Renal cortex interstitium (tissue), 15 donors: ENCODE measurements at places on chromosomes 1 and 21. TPM values are rescaled to one million over a fixed set of nuclear protein-coding genes. Genes with fewer than 3 reads are reported as not detected.
A peak's percentile ranks its signal among the peaks of the same experiment; 100 is the strongest.

FALEC gene
- 0.37 TPM for polyA plus RNA-seq

CR1 gene
- polyA plus RNA-seq = 18.0 TPM

FAM167B gene
- 10.4 TPM for polyA plus RNA-seq

CA6 gene
- polyA plus RNA-seq = 0.17 TPM

VPS72 gene
- polyA plus RNA-seq = 68.9 TPM

SYCP1 gene
- 0.50 TPM for polyA plus RNA-seq

ZBTB8A gene
- 17.1 TPM for polyA plus RNA-seq

LYST gene
- polyA plus RNA-seq = 13.3 TPM

ASPM gene
- polyA plus RNA-seq = 29.7 TPM

FUBP1 gene
- polyA plus RNA-seq = 336 TPM

OR14C36 gene
- not detected for polyA plus RNA-seq

ADORA1 gene
- 6.3 TPM for polyA plus RNA-seq

BGLAP gene
- 2.1 TPM for polyA plus RNA-seq

FBLIM1 gene
- polyA plus RNA-seq = 43.8 TPM

KRTAP13-2 gene
- not detected for polyA plus RNA-seq

AMY1B gene
- not detected for polyA plus RNA-seq

NBPF15 gene
- 95.9 TPM for polyA plus RNA-seq

BNIPL gene
- 3.6 TPM for polyA plus RNA-seq

GRCh38 chr1:165644064-165644735, 13.2 kb downstream of the MGST3 start:
- DNase-seq = no peak

DNA sequence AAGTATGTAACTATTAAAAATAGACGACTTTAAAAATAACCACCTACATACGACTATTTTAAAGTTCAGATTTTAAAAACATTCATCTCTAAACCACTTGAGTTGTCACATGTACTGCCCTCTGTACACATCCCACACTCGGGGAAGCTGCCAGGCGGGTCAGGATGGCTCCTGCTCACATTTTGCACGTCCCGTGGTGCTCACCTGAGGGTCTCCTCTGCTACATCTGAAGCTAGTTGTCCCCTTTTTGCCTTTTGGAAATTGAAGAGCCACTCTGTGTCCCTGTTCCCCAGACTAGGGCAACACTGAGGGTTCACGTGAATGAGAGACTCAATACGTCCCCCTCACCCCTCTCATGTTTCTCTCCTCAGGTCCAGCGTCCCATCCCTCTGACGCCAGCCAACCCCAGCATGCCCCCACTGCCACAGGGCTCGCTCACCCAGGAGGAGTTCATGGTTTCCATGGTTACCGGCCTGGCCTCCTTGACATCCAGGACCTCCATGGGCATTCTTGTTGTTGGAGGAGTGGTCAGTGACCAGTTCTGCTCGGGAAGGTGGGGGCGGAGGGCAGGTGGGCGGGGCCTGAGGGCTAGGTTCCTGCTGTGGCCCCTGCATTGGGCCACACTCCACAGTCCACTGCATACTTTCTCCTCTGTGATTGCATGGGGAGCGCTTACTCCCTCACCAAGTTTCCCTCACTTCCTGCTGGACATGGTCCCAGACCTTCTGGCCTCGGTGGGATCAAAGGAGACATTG, 13.0 kb upstream of the MIIP start:
- no peak for DNase-seq

DNA sequence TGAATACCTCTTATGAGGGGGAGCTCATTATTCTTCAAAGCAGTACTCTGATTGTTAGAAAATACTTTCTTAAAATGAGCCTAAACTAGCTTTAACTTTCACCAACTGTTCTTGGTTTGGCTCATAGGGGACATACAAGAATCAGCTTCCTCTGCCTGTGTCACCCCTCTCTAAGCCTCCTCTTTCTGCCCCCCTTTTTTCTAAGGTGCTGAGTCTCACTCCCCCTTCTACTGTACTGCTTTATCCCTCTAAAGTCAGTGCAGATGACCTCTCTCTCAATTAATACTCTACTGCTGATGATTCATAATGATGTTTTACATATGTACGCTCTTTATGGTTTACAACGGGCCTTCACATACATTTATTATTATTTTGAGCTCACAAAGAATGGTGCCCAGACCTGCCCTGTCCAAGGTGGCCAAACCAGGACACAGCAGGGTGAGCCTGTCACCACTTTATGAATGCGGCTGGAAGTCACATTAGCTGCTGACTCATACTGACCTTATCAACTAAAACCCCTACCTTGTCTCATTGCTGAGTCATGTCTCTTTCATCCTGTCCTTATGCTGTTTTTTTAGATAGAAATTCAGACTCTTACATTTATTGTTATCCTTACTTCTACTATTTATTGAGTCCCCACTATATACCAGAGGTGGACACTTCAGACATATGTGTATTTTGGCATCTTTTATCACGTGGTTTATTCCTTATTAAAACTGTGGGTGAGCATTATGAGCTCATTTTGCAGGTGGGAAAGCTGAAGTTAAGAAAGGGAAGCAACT, 126.9 kb downstream of the RNF220 start:
- DNase-seq = no peak

GRCh38 chr1:201625226-201625761, 86.4 kb downstream of the NAV1 start:
- no peak for DNase-seq

DNA sequence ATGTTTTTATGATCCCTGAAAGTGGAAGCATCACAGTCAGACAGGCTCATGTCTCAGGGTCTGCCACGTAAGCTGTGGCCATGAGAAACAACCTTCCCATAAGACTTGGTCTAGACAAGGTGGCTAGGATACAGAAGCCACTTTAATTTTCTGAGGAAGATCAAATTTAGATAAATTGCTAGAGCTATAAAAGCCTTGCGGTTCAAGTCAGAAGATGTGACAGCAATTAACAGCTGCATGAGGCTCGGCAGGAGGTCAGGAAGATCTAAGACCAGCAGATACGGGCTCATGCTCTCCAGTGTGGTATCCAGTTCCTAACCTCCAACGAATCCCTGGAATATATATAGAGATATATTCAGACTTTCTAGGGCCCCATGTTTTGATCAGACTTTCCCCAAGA, 577.1 kb downstream of the PLPP3 start:
- no peak for DNase-seq

- DNase-seq = no peak
These were observed 301.9 kb downstream of the NPHP4 start for GRCh38 chr1:5690291-5690690.

- no peak for DNase-seq
These were observed 4.2 kb downstream of the SPOCD1 start for GRCh38 chr1:31811605-31812004.

GRCh38 chr1:185808631-185809030, 74.4 kb downstream of the HMCN1 start:
- no peak for DNase-seq

GRCh38 chr1:207988326-207989165, 77.6 kb upstream of the CD34 start:
- DNase-seq = no peak

DNA sequence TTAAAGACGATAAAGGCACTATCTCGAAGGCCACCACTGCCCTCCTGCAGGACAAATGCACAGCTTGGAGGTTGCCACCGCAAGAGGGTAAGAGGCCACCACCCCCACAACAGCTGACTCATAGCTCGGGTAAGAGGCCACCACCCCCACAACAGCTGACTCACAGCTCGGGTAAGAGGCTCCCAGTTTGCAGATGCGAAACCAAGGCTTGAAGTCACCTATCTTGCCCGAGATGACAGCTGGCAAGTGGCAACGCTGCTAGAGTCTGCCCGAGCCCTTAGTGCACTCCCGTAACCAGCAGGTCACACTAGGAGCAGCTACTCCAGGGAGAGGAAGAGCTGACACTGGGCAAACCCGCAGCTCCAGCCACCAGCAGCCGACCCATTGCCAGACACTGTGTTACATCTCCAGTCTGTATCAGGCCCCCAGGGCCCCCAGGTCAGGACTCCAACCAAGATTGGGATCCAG, 17.1 kb upstream of the SPSB1 start:
- no peak for DNase-seq

- DNase-seq = no peak
These were observed 61.3 kb downstream of the ASTN1 start for GRCh38 chr1:177103005-177103852.

DNA sequence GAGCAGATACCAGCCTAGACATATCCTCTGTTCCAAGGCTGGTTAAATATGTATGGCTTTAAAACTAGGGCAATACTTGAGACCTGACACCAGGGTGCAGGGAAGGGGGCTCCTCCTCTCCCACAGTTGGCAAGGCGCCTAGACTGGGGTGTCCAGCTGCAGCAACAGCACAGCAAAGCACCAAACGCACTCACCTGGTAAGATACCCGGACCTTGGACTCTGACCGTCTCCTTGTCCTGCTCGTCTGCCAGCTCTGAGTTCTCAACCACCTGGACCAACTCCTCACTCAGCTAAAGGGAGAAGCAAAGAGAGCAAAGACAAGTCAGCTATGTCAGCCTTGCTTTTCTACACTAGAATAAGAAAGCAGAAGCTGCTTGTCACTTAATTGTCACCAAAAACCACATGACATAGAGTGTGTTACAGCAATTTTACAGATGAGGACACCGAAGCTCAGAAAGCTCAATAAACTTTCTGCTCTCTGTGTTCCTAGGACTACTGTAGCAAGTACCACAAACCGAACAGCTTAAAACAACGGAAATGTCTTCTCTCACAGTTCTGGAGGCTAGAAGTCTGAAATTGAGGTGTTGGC, 4.4 kb downstream of the PACC1 start:
- DNase-seq = no peak

DNA sequence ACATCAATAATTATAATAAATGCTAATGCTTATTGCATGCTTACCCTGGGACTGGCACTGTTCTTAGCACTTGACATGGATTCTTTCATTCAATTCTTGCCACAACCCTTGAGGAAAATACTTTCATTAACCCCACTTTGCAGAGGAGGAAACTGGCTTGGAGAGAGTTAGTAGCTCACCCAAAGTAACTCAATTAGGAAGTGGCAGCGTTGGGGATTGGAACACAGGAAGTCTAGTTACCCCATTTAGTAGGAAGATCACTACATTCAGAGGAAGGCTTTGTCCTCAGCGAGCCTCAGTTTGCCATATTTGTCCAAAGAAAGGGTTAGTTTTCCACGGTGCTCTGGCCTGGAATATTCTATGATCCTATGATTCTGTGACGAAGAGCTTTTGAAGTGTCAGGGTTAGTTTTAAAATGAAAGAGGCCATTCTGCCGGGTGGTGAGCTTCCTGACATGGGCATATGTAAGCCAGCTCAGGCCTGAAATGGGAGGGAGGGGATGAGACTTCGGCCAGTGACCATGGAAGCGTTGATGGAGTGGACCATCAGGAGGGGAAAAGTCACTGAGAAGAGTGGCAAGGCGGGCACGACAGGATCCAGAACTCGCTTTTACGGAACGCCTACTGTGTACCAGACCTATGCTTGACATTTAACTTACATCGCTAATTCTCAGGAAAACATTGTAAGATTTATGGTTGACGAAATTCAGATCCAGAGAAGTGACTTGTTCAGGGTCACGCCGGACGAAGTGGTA, 28.2 kb upstream of the EPB41 start:
- DNase-seq = no peak

DNA sequence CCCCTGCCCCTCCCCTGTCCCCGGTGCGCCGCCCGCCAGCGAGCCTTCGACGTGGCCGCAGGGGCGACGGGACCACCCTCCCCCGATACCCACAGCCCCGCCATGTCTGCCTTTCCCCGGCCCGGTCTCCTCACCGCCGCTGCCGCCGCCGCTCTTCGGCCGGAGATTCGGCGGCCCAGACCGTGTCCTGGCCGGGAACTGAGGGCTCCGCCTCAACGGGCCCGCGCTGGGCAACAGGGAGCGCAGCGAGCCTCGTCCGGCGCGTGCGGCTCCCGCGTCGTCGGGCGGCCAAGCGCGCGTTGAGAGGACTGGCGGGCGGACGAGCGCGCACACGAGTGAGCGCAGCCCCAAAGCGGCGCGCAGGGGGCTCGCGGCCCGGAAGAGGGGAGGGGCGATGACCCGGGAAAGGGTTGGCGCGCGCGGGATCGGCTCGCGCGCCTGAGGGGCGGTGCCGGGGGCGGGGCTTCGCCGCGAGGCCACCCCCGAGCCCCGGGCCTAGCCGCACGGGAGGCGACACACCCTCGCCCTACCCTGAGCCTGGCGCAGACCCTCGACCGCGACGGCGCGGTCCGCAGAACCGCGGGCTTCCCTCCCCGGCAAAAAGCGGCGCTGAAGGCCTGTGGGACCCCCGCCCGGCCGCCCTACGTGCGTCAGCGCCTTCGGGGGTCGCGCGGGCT, at the start of gene BTG3:
Gene BTG3 (minus strand): TSS at position 337 of the 677 bp plus-strand sequence. CDS start 3,757 bp downstream, outside the sequence.
- DNase-seq = peak; percentile 81

GRCh38 chr1:68199603-68200002, 32.7 kb downstream of the WLS start:
- DNase-seq = no peak

DNA sequence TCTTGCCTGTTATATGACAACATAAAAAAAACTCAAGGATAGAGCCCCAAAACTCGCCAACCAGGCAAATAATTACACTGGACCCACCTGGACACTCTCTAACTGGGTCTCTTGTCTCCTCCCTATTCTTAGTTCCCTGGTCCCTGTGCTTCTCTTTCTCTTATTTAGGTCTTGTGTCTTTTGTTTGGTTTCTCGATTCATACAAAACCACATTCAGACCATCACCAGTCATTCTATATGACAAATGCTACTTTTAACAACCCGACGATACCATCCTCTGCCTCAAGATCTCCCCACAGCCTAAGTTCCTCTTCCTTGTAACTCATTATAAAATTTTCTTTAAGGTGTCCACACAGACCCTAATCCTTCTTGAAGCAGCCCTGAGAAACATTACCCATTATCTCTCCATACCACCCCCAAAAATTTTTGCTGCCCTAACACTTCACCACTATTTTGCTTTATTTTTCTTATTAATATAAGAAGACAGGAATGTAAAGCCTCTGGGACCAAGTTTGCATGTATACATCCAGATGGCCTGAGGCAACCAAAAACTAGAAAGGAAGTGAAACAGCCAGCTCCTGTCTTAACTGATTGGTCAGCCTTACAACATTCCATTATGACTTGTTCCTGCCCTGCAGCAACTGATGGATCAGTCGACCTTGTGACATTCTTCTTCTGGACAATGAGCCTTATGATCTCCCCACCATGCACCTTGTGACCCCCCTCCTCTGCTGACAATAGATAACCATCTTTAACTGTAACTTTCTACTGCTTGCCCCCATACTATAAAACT, 638.2 kb downstream of the AMY1C start:
- DNase-seq = no peak

GRCh38 chr1:28195780-28196179, 19.3 kb upstream of the PTAFR start:
- DNase-seq = no peak
